Neural crest cell (in vitro differentiated cells): ENCODE measurements at places on chromosomes 1 and 21.

DNA sequence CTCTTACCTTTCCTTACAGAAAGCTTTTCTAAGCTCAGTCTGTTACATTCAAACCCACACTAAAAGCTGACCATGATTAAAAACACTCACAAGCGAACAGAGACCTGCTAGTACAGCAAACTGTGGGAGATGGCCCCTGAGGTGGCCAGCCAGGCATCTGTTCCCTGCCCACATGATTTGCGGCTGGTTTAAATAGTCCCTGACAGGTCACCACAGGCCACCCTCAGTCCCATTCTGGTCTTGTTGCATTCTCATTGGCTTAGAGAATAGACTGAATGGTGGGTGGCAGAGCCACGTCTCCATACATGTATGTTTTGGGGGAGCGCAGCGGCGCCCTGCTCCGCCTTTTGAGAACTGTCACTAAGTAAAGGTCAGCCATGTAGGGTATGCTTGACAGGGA lies 2.3 kb upstream of the ACTA1 start:
- DNase-seq = no peak

DNA sequence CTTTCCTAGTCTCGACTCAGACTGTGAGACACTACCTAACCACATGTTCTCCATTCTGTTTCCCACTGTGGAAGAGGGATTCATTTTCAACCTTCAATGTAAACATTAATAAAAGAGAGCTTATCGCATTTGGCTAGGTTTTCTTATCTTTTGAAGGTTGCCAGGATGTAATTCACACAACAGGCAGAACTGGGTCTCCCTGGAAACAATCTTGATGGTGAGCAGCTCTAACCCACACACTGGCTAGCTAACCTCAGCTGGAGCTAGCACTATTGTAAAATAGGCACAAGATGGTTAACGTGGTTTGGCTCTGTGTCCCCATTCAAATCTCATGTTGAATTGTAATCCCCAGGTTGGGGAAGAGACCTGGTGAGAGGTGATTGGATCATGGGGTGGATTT lies 75.1 kb downstream of the ZSCAN20 start:
- no peak for DNase-seq

DNA sequence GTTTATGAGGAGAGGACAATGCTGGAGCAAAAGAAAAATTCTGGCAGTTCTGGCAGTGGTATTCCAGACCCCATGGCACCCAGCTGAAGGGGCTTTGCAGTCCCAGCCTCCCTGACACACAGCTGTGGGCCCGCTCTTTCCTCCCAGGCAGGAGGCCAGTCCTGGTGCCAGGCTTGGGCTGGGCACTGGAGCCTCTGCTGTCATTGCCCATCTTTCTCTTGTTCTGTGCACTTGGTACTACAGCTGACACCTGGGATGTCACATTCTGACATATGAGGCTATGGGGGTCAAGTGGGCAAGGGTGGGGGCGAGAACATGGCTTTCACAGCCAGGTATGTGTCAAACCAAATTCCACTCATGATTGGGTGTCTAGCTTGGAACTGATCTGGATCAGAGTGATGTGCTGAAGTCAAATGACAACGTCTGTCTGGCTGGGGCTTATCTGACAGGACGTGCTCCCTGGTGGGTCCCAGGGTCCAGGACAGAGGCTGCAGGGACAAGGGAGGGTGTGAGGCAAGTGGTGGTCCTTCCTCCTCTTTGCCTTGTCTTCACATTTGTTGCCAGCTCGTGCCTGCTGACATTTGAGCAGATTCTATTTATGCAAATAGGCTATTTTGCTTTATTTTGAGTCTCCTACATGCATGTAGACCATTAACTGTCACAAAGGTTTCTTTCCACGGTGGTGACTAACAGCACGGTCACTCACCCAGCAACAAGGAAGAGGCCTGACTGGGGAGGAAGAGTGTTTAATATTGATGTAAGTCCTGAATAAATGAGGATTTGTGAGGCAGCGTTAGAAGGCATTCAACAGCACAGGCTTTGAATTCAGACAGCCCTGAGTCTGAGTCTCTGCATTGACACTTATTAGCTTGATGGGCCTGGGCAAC lies 336.3 kb downstream of the PBX1 start:
- no peak for DNase-seq

DNA sequence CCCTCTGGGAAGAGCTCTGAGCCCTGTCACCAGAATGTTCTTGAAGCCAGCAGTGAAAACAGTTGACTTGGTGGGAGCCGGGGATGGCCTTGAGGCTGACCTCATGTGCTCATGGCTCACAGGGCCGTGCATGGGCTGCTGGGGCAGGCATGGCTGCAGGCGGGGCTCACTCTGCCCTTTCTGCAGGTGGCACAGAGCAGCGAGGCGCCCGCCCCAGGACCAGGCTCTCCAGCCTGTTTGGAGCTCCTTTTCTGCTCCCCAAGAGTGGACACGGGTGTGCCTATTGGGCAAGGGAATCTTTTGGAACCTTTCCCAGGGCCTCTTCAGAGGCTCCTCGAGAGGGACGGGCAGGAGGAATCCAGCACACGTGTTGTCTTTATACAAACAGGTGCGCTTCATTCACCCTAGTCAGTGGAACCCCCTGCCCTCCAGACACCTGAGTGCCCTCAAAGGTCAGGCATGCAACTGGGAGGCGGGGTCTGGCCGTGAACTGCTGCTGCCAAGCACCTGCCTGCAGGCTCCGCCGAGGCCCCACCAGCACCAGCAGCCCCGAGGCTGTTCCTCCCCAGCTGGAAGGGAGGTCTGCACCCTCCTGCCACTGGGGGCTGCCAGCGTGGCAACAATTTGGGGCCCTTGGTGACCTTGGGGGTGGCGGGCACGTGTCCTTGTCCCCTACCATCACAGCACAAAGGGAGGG lies 2.6 kb upstream of the TTC34 start:
- DNase-seq = no peak

- no peak for DNase-seq
Observed at GRCh38 chr1:22626237-22627157, 9.9 kb upstream of the C1QA start.

GRCh38 chr1:198125995-198126735 lies 30.6 kb upstream of the NEK7 start:
- DNase-seq = no peak

- DNase-seq = no peak
Observed at GRCh38 chr1:88983791-88984559, 8.5 kb downstream of the KYAT3 start.

- DNase-seq = no peak
Observed at GRCh38 chr1:43803646-43804045, 96.3 kb downstream of the ST3GAL3 start.

DNA sequence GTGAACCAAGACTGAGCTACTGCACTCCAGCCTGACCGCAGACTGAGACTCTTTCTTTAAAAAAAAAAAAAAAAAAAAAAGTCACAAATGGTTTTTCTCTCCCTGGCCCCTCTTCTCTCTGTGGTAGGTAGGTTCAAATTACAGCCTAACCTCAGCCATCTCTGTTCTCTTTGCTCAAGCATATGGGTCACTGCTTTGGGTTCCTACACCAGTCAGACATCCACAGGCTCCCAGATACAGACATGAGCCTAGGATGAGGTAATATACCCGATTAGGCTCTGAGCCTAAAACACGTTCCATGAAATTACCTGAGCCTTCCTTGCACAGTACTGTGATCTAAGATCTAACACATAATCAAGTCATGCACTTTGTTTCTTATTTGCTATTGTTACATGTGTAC lies 90.5 kb upstream of the JAK1 start:
- DNase-seq = no peak

- DNase-seq = no peak
Observed at GRCh38 chr1:61081686-61082310, 563 bp upstream of the NFIA start.

DNA sequence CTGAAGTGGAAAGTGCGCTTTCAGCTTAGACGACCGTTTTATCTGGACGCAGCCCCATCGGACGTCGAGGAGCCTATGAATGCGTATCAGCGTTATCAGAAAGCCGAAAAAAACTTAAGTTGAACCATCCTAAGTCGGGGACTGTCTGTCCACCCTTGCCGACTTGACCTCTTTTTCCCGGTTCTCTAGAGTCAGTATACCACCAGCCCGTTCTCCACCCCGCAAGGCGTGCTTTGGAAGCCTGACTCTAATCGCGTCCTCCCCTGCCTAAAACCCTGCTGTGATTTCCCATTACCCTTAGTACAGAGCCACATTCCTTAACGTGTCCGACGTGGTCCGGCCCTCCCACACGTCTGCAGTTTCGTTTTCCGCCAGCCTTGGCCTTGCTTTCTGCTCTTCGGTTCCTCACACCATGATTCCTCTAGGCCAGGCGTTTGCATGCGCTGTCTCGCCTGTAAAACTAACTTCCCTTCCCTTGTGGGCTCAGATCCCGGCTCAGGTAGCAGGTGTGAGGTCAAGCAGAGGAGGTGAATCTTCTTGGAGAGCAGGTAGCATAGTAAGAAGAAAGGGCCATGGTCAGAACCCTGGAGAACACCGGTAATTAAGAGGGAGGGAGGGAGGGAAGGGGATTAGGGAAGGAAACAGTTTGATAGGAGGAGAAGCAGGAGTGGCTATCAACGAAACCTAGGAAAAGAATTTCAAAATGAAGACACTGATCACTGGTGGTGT lies 865 bp downstream of the ADPRS start:
- no peak for DNase-seq

DNA sequence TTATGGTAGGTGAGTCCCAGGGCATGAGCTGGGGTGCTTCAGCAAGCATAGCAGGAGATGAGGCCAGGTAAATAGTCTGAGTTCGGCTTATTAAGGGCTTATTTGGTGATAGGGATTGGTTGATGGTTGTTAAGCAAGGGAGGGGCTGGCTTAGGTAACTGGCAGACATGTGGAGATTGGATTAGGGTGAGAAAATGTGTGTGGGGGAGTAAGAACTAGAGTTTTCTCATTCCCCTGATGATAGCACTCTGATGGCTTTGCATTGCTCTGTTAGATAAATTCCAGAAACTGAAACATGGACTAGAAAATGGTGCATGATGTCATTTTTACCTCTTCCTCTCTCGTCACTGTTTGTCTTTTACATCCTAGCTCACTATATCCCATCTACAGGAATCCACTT lies 53.6 kb downstream of the FGGY start:
- DNase-seq = no peak
